Inflammatory macrophage treated with lipopolysaccharide for 1 hour (primary cell): ENCODE measurements at places on chromosomes 4 and X.
A peak's percentile ranks its signal among the peaks of the same experiment; 100 is the strongest.

- DNase-seq: no peak
Measured at GRCh38 chr4:146640021-146640464, 1.4 kb downstream of the POU4F2 start.

GRCh38 chrX:63475200-63475599 is 124.1 kb upstream of the SPIN4 start:
- DNase-seq: no peak

DNA sequence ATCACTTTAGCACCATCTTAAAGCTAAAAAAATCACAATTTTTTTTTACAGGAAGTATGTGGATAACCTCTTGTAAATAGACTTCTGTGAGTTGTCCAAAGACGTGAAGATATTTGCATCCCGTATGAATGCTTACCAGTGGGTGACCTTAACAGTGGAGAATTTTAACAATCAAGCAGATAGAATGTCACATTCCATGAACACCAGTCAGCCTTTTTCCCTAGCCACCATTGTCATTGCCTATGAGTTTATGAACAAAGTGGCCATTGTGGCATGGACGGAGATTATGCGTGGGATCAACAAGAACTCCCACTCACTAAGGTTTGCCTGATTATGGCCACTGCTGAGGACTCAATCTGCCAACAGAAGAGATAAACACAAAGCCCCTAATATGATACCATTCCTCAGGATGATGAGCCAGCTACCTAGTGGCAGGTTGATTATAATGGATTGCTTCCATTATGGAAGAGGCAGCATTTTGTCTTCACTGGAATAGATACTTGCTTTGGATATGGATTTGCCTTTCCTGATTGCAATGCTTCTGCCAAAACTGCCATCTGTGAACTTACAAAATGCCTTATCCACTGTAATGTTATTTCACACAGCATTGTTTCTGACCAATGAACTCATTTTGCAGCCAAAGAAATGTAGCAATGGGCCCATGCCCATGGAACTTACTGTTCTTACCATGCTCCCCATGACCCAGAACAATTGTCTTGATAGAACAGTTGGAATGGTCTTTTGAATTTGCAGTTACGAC is 830.9 kb upstream of the NDST4 start:
- DNase-seq: no peak

DNA sequence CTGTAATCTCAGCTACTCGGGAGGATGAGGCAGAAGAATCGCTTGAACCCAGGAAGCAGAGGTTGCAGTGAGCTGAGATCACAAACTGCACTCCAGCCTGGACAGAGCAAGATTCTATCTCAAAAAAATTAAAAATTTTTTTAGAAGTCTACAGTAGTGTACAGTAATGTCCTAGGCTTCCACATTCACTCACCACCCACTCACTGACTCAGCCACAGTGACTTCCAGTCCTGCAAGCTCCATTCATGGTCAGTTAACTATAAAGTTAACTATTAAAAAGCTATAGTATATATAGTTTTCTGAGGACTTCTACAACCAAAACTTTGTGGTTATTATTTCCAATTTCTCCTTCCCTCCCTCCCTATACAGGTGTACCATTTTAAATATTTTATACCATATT is 34.7 kb upstream of the NEUROG2 start:
- DNase-seq: peak; percentile 15

GRCh38 chrX:118928151-118928550 is 46.3 kb upstream of the LONRF3 start:
- DNase-seq: no peak

GRCh38 chrX:2145692-2146367 is 354.9 kb downstream of the DHRSX start:
- no peak for DNase-seq

GRCh38 chrX:44451056-44451455 is 91.6 kb downstream of the FUNDC1 start:
- no peak for DNase-seq

DNA sequence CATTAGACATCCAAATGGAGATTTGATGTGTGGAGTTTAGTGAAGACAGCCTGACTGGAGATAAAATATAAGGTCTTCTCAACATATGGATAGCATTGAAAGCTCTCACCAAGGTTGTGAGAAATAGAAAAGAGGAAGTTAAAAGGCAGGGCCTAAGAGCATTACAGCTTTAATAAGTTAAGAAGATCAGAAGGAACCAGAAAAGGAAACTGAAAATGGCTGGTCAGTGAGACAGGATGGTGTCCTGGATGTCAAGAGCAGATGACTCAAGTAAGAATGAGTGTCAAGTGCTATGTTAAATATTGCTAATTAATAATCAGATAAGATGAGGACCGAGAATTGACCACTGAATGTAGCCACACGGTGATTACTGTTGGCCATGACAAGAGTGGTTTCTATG is 642.9 kb downstream of the STPG2 start:
- DNase-seq: no peak

- DNase-seq: no peak
Measured at GRCh38 chr4:180426938-180427337, 1816.3 kb upstream of the TENM3 start.

- no peak for DNase-seq
Measured at GRCh38 chr4:1285790-1286553, 3.7 kb upstream of the MAEA start.

- DNase-seq: no peak
Measured at GRCh38 chr4:37537484-37537883, 148.7 kb downstream of the RELL1 start.

GRCh38 chr4:1072830-1073446 is 40.4 kb downstream of the RNF212 start:
- DNase-seq: peak; percentile 73

- no peak for DNase-seq
Measured at GRCh38 chrX:125210146-125210545, 109.5 kb upstream of the TEX13C start.

DNA sequence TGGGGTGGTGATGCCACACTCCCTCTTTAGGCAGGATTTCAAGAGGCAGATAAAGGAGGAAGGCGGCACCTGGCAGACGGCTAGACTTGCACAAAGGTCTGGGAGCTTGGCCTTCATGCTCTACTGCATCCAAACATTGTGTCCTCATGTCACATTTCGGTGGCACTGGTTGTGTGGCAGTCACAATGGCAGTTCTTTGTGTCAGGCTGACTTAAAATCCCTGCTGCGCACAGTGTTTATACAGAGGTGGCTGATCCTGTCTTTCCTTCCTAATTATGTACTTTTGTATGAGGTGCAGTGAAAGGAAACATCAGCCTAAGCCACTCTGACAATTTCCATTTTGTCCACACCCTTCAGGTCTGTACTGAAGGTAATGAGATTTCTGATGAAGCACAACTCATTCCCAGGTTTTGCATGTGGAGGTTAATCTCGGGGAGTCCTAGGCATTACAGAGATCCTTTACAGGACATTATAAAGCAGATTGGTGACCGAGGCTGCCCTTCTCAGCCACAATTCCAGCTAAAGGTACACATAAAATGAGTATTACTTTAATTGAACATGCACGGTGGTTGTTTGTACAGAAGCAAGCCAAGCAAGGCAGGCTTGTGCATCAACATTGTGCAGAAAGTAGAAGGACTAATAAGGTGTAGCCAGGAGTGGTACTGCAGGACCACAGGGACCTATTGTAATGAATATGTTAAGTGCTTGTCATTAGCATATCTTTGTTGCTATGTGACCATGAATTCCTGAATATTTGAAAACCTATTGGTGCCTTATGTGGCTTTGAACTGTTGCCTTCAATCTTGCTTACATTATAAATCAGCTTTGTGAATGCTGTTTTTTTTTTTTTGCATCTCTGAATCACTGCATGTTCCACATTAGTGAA is 147.6 kb downstream of the STK32B start:
- no peak for DNase-seq

DNA sequence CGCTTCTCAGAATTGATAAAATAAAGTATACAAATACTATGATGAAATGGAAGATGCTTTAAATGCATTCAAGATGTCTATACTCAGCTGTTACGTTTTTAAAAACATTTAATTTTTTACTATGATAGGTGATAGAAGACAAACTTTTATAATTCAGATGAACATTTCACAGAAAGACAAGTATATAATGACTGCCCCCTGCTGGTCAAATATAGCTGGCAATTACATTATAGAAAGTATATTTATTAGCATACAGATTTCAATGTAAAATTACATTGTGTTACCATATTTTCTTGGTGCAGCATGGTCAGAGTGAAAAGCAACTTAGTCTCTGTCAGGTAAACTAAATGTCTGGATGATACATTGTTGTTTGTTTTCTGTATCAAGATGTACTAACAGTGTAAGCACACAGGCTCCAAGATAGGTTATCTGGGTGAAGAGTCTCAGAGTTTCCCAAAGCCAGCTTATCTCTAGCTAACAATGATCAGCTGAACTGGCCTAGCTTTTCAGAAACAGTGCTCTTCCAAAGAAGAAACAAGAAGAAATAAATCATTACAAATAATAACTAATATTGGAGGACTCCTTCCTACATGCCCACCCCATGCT is 54.1 kb downstream of the SRPX start:
- peak; percentile 62 for DNase-seq

GRCh38 chrX:47574547-47575301 is 7.5 kb upstream of the TIMP1 start:
- DNase-seq: no peak

- DNase-seq: no peak
Measured at GRCh38 chr4:11293866-11294265, 134.8 kb downstream of the HS3ST1 start.

DNA sequence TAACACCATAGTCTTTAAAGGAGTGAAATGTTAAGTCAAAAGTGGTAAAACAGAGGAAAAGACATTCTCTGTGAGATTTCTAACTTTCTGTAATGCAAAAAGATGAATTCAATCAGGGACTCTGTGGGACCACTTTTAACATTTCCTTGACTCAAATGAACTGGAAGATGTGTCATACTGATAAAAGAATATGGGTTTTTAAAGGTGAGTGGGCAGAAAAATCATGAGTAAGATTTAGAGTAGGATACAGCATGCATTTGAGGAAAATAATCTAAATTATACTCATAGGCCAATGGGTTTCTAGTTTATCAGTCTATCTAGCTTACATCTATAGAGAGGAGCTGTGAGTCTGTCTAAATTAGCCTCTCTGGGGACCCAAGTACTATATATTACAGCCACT is 11.0 kb upstream of the TEX13C start:
- DNase-seq: no peak

GRCh38 chrX:100264200-100264599 is 145.9 kb downstream of the PCDH19 start:
- no peak for DNase-seq

- DNase-seq: no peak
Measured at GRCh38 chr4:36761607-36762006, 480.2 kb downstream of the DTHD1 start.

DNA sequence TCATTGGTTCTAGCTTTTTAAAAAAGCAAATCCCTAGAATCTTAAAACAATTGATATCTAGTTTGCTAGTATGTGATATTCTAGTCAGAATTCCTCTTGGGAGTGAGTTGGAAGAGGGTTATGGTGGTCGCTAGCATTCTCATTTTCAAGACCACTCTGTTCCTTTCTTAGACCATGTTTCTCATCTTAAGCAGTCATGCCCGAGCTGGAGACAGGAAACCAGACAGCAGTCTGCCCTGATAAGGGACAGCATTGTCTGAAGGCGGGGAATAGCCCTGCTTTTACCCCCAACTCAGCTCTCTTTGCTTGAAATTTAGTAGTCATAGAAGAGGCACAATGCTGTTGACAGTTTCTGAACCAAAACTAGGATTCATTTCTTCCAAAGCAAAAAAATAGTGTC is 5.2 kb downstream of the KLF3 start:
- DNase-seq: no peak

GRCh38 chrX:117645639-117646038 is 471.0 kb downstream of the KLHL13 start:
- no peak for DNase-seq

GRCh38 chr4:146260521-146260920 is 46.2 kb downstream of the REELD1 start:
- no peak for DNase-seq

- DNase-seq: no peak
Measured at GRCh38 chr4:115042496-115042895, 70.9 kb downstream of the NDST4 start.

GRCh38 chr4:157363360-157363759 is 142.8 kb downstream of the GRIA2 start:
- no peak for DNase-seq

GRCh38 chr4:38889143-38889542 is 21.5 kb downstream of the FAM114A1 start:
- DNase-seq: peak; percentile 41

- DNase-seq: no peak
Measured at GRCh38 chrX:139382529-139382928, 148.0 kb upstream of the F9 start.

GRCh38 chrX:103536071-103536470 is 16.8 kb upstream of the RAB40A start:
- DNase-seq: no peak

GRCh38 chr4:54496412-54496811 is 161.3 kb upstream of the KIT start:
- no peak for DNase-seq

- DNase-seq: no peak
Measured at GRCh38 chr4:23232987-23233386, 540.2 kb downstream of the GBA3 start.

- DNase-seq: no peak
Measured at GRCh38 chr4:74768857-74769525, 25.3 kb downstream of the BTC start.

- no peak for DNase-seq
Measured at GRCh38 chrX:23662853-23663252, 4.4 kb upstream of the PRDX4 start.

DNA sequence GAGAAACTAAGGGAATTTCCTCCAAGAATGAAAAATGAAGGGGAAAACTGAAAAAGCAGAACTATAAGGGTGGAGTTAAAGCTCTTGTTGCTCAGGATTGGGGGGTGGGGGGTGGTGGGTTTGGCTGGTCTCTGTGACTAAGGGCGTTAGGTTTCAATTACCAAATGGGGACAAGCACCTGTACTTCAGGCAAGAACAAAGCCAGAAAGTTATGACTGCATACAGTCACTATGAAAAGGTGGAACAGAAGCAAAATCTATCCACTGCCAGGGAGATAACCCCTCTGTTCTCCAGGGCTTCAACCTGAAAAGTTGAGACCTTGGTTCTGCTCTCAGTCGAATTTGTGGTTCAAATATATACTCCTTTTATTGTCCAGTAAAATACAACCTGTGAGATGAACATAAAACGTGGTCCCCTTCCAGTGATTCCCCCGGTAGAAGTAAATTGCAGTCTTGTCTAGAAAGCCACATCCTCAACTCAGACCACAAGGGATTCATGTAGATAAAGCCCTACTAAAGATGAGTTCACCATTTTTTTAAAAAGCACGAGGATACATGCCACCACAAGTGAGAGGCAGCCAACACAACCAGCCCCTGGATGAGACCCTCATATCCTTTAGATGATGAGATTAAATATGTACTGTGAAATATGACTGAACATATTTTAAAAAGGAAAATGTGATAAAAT is 257.1 kb upstream of the RPS6KA3 start:
- no peak for DNase-seq

- no peak for DNase-seq
Measured at GRCh38 chrX:83819304-83819703, 41.6 kb upstream of the CYLC1 start.

GRCh38 chr4:172152284-172152683 is 339.1 kb downstream of the GALNTL6 start:
- no peak for DNase-seq

GRCh38 chrX:54640103-54640690 is 110.2 kb downstream of the GNL3L start:
- no peak for DNase-seq

GRCh38 chr4:118799231-118799942 is 36.5 kb downstream of the SEC24D start:
- DNase-seq: no peak
